Activated CD8-positive, alpha-beta memory T cell treated with anti-CD3 and anti-CD28 coated beads for 24 hours (primary cell): ENCODE measurements at places on chromosomes 12 and 14.

GRCh38 chr12:108211157-108211556, 82.1 kb downstream of the WSCD2 start:
- no peak for DNase-seq

GRCh38 chr12:52245259-52245961, 12.4 kb downstream of the KRT7 start:
- no peak for DNase-seq

DNA sequence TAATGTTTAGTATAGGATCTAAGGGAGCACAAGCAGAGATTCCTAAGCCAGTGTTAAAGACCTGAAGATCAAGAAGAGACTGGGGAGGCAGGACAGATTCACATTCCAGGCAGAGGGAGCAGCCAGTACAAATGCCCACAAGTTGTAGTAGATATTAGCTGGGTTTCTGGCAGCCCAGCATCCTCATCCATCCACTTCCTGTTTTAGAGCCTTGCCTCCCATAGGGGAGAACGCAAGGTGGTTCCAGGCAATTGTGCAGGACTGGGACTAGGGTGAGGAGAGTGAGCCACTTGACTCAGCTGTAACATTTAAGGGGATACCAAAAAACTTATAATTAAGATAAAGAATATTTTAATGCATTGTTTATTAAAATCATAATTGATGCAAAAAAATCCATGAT, 71.3 kb upstream of the PSMA6 start:
- DNase-seq: no peak

DNA sequence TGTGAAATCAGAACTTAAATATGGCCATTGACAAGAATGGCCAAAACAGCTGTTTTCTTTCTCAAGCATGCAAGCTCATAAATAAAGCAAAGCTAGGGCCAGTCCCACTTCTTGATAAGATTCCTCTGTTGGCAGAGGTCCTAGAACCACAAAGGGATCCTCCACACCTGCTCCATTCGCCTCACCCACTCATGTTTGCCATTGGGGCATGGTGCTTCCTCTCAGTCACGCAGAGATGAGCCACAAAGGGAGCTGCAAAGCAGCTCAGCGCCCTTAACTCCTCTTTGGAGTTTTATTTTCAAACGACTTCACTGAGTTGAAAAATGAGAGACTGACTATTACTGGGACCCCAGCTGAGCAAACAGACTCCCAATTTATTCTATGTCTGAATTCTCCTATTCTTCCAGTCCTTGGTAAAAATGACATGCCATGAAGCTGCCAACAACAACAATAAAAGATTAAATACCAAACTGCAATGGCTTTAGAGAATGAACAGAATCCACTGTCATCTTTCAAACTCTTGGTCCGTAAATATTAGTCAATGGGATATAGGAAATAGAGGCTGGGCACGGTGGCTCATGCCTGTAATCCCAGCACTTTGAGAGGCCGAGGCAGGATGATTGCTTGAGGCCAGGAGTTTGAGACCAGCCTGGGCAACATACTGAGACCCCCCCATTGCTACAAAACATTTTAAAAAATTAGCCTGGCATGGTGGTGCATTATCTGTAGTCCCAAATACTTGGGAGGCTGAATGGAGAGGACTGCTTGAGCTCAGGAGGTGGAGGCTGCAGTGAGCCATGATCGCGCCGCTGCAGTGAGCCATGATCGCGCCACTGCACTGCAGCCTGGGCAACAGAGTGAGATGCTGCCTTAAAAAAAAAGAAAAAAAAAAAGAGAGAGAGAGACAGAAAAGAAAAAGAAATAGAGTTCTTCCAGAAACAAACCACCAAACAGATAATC, 16.4 kb downstream of the MANSC1 start:
- DNase-seq: no peak

DNA sequence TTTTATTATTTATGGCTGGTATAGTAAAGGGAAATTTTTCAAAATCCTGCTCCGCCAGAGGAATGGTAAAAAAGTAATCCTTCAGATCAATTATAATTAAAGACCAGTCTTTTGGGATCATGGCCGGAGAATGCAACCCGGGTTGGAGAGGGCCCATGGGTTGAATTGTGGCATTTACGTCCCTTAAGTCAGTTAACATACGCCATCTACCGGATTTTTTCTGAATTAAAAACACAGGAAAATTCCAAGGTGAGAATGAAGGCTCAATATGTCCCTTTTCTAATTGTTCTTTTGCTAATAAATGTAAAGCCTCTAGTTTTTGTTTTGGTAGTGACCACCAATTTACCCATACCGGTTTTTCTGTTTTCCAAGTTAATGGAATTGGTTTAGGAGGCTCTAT, 602.8 kb downstream of the ALG10 start:
- no peak for DNase-seq

GRCh38 chr14:75267141-75267721, 11.4 kb upstream of the FOS start:
- no peak for DNase-seq

DNA sequence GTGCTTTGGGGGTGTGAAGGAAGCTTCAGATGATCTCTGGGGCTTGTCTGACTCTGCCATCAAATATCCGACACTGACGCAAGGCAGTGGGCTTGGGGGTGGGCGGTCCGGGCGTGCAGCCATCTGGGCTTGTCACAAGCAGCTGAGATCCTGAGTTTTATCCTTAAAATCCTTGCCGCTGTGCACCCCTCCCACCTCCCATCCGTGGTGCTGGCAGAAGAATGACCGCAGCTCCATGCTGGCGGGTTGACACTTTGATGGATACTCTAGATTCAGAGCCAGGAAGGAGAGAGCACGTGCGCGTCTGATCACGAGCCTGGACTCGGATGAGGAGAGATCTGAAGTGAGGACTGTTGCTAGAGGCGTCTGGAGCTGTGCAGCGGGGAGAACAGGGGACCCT, 3.0 kb downstream of the ZFYVE21 start:
- DNase-seq: no peak

DNA sequence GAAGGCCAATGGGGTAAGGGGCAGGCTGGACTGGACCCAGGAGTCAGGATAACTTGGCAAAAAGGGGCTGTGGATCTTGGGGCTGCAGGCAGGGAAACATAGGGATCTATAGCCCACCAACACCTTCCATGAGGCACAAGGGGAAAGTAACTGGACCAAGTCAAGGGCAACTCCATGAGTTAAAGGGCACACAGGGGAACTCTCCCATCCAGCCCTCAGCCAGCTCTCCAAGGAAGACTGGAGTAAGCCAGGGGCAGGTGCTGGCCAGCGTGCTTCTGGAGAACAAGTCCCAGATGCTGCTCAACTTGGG, 31.3 kb upstream of the ZFP36L1 start:
- DNase-seq: no peak

GRCh38 chr12:55467836-55468235, 2.1 kb downstream of the OR6C70 start:
- no peak for DNase-seq

DNA sequence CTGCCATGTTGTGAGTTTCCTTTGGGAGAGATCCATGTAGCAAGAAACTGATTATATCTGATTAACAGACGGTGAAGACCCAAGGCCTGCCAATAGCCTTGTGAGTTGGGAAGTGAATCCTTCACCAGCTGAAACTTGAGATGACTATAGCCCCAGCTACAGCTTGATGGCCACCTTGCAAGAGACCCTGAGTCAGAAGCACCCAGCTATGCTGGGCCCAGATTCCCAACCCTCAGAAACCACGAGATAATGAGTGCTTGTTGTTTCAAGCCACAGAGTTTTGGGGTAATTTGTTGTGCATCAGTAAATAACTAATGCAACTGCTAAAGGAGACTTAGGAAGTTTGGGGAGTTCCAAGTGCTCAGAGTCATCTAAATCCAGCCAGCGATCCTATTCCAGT, 80.3 kb downstream of the AVPR1A start:
- DNase-seq: no peak

- no peak for DNase-seq
These were observed 94.5 kb downstream of the LRRIQ1 start for GRCh38 chr12:85130646-85131045.

- DNase-seq: no peak
These were observed 94.2 kb downstream of the SINHCAF start for GRCh38 chr12:31231611-31232360.
